ENCODE measurements at places on chromosomes 11 and 22.

- no peak for DNase-seq
These were observed 75.4 kb upstream of the PPARA start for GRCh38 chr22:46074771-46075551.

- DNase-seq = no peak
These were observed 23.7 kb downstream of the NCF4 start for GRCh38 chr22:36884349-36885158.

GRCh38 chr11:133829566-133829965 lies 15.7 kb downstream of the SPATA19 start:
- DNase-seq = no peak

- DNase-seq = no peak
These were observed 3.6 kb upstream of the ARRB1 start for GRCh38 chr11:75355051-75355450.

DNA sequence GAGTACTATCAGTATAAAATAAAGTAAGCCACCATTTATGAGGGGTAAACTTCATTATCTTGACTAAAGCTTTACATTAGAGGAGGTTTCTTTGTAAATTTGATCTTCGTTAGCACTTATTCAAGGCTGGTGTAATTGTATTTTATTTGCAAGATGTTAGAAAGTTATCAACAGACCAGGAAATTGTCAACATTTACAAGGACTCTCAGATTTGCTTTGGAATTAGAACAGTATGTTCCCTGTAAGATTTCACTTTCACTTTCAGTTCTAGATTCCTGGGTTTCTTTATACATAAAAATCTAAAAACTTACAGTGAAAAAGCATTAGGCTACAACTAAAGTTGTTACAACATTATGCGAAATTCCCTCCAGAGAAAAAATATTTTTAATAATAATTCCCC lies 4.6 kb upstream of the BIRC3 start:
- DNase-seq = no peak

DNA sequence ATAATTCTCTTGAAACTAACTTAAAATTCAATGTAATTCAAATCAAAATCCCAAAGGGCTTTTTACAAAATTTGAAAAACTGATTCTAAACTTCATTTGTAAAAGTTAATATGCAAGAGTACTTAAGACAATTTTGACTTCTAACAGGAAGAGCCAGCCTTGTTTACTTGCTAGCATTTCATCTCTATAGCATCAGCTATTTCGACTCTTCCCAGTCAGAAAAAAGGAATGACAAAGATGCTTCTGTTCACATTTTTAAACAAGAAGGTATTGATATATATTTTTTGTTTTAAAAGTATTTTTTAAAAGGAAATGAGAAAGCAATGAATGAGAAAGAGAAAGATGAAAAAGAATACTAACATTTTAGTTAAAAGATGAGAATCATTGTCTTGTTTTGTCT lies 16.4 kb downstream of the SLN start:
- no peak for DNase-seq

DNA sequence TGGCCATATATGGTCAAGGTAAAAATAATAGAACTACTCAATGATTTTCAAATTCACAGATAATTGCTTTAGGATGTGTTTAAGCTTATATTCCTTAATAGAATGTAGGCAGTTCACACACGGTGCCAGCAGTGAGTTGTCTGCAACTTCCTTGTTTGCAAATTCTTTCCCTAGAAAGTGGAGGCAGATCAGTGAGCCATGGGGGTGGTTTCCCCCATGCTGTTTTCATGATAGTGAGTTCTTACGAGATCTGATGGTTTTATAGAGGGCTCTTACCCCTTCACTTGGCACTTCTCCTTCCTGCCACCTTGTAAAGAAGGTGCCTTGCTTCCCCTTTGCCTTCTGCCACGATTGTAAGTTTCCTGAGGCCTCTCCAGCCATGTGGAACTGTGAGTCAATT lies 111.8 kb upstream of the LMO1 start:
- no peak for DNase-seq

DNA sequence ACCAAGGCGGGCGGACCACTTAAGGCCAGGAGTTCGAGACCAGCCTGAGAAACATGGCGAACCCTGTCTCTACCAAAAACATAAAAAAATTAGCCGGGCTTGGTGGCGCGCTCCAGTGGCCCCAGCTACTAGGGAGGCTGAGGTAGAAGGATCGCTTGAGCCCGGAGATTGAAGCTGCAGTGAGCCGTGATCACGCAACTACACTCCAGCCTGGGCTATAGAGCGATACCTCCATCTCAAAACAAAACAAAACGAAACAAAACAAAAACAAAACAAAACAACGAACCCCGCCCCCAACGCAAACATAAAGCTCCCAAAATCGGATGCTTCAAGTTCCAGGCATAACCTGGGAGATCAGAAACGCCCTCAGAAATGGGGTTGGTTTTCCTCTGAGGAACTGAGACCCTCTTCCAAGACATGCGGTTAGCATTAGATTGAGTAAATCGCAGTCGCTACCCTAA lies 564 bp downstream of the LRRC51 start:
- no peak for DNase-seq

- DNase-seq = no peak
These were observed 152.2 kb downstream of the ADAMTS15 start for GRCh38 chr11:130600616-130601015.

GRCh38 chr11:35118906-35119305 lies 20.1 kb upstream of the CD44 start:
- no peak for DNase-seq

- no peak for DNase-seq
These were observed 99.5 kb downstream of the CASP12 start for GRCh38 chr11:104798789-104799188.
